ENCODE measurements at places on chromosomes 1 and 21.
A peak's percentile ranks its signal among the peaks of the same experiment; 100 is the strongest.

GRCh38 chr1:212196355-212196754 lies 88.9 kb upstream of the PPP2R5A start:
- DNase-seq = no peak

- no peak for DNase-seq
Measured at GRCh38 chr1:214249651-214250050, 31.3 kb upstream of the SMYD2 start.

GRCh38 chr1:64243757-64244080 lies 40.3 kb downstream of the UBE2U start:
- no peak for DNase-seq

DNA sequence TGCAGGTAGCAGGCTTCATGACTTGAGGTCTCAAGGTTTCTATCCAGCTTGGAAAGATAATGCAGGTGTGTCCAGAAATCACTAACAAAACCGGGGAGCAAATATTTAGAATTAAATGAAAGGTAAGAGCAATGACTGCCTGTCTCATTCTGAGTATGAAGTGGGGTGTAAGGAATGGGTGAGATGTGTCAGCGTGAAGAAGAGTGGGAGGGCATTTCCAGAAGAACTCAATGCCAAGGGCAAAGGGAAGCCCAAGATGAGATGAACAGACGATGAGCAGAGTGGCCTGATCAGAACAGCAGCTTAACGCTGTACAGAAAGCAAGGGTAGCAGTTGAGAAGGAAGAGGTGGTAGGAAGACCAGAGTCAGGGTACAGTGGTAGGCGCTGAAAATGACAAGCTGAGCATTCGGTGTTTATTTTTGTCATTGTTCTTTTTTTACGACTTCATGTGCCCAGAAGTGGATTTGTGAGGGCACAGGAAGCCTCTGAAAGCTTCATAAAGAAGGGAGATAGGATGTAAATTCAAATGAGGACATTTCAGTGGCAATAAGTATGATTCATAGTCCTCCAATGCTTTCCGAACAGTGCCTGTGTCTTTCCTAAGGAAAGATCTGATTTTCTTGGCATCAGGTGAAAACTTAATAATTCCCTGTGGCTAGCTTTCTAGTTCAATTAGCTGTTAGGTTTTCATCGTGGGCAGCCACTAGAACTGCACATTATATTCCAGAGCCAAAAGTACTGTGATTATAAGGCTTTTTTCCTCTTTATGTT lies 190.5 kb downstream of the APP start:
- no peak for DNase-seq

DNA sequence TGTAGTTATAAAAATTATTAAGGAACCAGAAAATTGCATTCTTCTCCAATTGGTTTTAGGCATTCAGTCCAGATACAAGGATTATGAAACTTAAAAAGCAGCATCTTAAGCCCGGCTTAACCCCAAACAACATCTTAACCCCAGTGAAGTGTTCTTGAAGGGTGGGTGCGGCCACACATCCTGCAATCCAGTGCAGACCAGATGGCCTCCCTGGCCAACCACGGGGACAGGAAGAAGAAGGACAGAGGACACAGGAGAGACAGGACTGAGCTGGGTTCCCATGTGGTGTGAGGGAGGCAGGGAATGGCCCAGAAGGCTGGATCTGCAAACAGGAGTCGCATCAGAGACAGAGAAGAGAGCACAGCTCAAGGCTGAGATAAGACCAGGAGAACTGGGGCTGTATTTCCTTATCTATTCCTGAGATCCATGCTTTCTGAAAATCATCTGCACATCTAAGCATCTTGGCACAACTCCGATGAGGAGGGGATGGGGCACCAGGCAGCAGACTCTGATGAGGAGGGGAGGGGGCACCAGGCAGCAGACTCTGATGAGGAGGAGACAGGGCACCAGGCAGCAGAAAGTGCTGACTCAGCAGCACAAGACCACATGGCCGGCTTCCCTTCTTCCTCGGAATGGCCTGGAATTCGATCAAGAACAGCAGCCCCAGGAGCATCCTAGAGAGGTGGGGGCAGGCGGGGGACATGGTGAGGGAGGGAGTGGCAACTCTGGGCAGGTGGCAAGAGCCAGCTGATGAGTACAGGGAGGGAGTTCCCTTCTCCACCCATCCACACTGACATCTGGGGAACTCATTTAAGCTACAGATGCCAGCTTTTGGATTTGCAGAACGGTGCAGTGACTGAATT lies 26.6 kb downstream of the ABCG1 start:
- DNase-seq = no peak

- DNase-seq = no peak
Measured at GRCh38 chr1:51420867-51421627, 90.7 kb upstream of the TTC39A start.

DNA sequence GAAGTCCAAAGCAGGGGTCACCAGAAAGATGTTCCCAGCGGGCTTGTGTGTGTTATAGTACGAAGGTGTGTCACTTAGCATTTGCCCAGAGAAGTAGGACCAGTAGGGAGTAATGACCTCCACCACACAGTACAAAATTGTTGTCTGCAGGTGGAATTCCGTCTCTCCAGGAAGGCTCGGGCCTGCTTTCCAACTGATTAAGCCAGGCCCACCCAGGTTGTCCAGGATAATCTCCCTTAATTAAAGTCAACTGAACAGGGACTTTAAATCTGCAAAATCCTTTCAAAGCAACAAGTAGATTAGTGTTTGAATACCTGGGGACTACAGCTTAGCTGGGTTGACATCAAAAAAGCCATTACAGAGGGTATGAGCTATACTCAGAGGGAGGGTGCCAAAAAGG lies 131.3 kb downstream of the BACH1 start:
- no peak for DNase-seq

GRCh38 chr1:225508538-225509375 lies 80.9 kb upstream of the LBR start:
- no peak for DNase-seq

- no peak for DNase-seq
Measured at GRCh38 chr1:211938561-211938997, 96.8 kb downstream of the INTS7 start.

DNA sequence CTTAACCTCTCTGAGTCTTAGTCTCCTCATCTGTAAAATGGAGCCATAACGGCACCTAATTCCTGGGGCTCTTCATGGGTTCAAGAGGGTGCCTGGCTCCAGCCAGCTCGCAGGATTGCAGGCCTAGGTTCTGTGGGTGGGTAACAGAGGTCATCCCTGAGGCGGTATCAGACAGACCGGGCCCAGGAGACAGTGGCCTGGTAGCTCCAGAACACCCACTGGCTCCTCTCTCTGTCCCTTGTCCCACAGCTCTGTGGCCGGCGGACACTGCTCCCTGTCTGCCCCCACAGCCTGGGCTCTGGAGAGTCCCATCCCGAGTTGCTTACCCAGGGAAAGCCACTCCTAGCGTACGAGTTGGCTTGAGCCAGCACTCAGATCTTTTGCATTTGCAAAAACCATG lies 150.3 kb downstream of the PEX14 start:
- DNase-seq = no peak

GRCh38 chr1:201566933-201567801 lies 28.2 kb downstream of the NAV1 start:
- no peak for DNase-seq

DNA sequence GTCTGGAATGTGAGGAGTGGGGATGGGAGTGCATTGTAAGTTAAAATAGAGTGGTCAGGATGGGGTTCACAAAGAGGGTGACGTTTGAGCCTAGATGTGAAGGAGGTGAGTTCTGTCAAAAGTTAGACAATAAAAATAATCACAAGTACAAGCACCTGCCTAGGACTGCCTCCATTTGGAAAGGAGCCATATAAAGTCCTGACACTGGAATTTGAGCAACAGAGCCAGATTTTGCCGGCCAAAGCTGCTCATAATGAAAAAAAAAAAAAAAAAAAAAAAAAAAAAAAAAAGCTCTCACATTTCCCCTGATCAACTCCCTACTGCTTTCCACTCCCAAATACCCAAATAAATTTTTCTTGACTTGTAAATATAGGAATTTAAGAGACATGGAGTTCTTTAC lies 4.1 kb downstream of the PALMD start:
- DNase-seq = no peak

GRCh38 chr1:81760477-81761097 lies 40.1 kb upstream of the ADGRL2 start:
- no peak for DNase-seq

DNA sequence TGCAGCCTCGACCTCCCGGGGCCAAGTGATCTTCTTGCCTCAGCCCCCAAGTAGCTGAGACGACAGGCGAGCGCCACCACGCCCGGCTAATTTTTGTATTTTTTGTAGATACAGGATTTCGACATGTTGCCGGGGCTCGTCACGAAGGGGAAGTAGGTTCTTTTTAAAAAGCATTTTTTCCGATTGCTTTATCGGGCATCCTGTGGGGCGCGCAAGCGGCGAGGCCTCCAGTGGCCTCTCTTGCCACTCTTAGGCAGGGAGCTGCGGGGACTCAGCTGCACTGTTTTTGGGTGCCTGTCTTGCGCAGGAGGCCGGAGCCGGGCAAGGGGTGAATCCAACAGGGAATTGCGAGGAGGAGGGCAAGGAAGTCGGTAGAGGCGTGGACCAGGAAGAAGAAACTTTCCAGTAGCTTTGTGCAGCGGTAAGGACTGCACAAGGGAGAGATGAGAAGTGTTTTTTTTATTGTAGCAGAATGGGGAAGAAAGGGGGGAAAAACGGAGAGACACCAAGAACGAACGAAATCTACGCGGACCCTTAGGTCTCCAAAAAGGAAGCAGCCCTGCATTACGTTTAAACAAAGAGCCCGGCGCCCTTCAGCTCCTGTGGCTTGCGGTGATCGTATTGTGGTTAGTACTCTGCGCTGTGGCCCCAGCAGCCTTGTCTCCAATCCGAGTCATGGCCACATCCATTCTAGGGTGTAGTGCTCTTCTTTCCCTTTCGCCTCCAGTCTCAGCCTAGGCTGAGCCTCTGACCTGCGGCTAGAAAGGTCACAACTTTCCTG lies 164.8 kb downstream of the PPIAL4G start:
- peak; percentile 45 for DNase-seq

All from activated B cell treated with CpG ODN at 0.5 μM for 24 hours (primary cell).